ENCODE measurements at places on chromosomes 6 and 20.

- DNase-seq = no peak
These were observed 83.2 kb downstream of the MDGA1 start for GRCh38 chr6:37614491-37614890.

DNA sequence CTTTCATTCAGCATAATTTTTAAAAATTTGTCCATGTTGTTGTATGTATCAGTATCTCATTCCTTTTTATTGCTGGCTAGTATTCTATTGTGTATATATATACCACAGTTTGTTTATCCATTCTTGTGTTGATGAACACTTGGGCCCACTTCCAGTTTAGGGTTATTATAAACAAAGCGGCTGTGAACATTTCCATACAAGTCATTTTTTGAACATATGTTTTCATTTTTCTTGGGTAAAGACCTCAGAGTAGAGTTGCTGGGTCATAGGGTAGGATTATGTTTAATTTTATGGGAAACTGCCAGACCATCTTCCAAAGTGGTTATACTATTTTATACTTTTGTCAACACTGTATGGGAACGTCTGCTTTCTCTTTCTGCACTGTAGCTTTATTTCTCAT lies 55.3 kb downstream of the RBM24 start:
- no peak for DNase-seq

- DNase-seq = no peak
These were observed 4.1 kb downstream of the CST7 start for GRCh38 chr20:24953209-24953575.

GRCh38 chr6:104253236-104253635 lies 606.5 kb downstream of the HACE1 start:
- DNase-seq = no peak
